Stimulated activated CD4-positive, alpha-beta T cell treated with anti-CD3 and anti-CD28 coated beads, Interleukin-1b, Interleukin-23, amount 100 ng/mL, for 48 hours (primary cell): ENCODE measurements at places on chromosomes 13 and 19.

DNA sequence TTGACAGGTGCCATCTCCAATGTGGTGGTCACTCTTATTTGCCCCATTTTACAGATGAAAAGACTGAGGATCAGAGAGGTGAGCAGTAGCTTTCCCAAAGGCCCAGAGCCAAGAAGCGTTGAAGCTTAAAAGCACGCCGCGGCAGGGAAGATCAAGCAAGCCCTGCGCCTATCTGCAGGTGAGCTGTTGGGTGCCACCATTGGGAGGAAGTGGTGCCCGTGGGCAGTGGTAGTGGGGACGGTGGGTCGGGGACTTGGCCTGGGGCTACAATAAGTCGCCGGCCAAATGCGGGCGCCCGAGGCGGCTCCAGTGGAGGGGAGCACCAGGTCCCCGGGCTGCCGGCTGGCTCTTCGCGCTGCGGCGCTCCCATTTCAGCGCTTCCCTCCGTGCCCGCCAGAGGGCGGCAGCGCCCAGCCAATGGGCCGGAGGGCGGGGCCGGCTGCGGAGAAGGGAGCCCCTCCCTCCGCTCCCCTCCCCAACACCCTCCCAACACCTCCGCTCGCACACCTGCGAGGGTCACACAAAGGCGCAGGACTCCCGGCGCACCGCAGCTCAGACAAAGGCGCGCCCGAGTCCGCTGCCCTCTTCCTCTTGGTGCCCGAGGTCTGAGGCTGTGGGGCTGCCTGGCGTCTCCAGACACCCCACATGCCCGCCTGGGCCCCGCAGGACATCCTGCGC, 744 bp upstream of the POU2F2 start:
- DNase-seq, result peak; percentile 79

DNA sequence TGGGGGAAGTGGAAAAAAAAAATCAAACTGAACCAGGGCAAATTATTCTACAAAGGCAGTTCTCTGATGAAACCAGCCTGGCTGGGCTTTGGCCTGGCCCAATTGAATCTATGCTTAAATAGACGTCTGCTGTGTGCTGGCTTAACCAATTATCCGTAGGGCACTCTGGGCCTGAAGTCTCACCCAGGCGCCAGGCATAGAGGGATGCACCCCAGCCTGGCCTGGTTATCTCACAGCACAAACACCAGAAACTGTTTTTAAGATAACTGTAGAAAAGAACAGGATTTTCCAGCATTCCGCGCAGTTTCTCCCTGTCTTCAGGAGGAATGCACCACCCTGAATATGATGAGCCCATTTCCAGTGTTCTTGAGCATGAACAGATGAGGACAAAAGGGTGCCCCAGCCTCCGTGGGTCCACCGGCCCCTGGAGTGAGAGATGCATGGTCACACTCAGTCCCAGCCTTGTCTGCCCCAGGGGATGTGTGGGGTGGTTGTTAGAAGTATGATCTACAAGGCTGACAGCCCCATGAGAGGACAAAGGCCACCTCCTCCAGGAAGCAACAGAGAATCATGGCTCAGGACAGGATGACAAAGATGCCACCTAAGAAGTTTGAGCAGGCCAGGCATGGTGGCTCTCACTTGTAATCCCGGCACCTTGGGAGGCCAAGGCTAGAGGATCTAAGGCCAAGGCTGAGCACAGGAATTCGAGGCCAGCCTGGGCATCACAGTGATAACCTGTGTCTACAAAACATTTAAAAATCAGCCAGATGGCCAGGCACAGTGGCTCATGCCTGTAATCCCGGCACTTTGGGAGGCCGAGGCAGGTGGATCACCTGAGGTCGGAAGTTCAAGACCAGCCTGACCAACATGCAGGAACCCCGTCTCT, 50.2 kb downstream of the PEPD start:
- DNase-seq, result no peak

DNA sequence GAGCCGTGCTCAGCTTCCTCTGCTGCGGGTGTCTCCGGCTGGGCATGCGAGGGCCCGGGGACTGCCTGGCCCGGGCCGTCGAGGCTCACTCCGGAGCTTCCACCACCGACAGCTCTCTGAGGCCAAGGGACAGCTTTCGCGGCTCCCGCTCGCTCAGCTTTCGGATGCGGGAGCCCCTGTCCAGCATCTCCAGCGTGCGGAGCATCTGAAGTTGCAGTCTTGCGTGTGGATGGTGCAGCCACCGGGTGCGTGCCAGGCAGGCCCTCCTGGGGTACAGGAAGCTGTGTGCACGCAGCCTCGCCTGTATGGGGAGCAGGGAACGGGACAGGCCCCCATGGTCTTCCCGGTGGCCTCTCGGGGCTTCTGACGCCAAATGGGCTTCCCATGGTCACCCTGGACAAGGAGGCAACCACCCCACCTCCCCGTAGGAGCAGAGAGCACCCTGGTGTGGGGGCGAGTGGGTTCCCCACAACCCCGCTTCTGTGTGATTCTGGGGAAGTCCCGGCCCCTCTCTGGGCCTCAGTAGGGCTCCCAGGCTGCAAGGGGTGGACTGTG, 1.2 kb downstream of the S1PR4 start:
- DNase-seq, result peak; percentile 49

GRCh38 chr19:28878862-28879566, 333.9 kb downstream of the UQCRFS1 start:
- DNase-seq, result peak; percentile 60

DNA sequence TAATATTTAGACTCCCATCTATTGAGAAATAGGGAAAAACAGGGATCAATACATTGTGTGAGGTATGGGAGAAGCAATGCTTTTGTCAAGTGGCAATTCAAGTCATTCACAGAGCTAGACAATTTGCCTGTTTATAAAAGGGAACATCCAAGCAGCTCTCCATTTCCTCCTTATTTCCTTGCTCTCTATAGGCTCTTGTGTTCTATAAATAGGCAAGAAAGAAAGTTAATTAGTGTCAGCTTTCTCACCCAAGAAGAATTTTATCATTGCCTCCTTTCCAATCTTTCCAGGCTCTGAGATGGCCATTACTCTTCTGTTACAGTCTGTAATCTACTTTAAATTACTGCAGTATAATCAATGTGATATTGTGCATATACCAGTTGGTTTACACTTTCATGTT, 199.9 kb downstream of the LHFPL6 start:
- DNase-seq, result no peak

GRCh38 chr13:103961784-103962183, 895.6 kb upstream of the SLC10A2 start:
- no peak for DNase-seq

GRCh38 chr13:91304741-91305140, 42.7 kb upstream of the MIR17HG start:
- DNase-seq, result no peak

DNA sequence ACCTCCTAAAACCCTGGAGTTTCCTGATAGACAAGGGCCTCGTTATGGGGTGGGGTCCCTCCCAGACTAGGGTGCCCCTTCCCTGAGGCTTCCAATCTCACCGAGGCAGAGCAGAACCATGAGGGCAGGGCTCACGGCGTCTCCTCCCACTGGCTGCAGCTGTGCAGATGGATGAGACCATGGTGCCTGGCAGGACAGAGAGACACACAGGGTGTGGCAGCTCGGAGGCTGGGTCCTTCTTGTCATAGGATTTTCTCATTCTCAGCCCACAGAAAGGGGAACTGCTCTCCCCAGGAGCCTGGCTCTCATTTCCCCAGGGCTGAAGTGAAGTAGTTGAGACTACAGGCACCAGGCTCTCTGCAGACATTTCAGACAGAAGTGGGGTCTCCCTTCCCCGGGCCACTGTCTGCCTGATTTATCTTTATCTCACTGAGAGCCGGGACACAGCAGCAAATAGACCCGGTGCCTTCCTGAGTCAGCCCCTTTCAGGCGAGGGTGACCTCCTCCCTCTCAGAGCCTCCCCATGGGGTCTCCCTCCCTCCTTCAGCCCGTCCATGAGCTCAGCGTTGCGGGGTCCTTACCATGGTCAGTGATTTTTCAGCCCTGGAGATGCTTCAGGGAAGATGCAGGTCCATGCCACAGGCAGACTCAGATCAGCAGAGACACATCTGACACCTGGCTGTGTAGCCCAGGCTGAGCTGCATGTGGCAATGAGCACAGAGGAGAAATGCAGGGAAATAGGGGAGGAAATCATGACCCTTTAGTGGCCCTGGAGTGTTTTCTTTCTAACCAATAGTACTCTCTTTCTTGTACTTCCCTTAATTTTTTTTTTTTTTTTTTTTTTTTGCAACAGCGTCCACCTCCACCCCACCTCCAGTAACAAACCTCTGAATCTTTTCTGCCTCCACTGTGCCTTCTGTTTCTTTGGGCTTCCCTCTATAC, at the start of gene LILRA5:
TSS of gene LILRA5 (minus strand) at position 731 of the 942 bp plus-strand sequence. CDS start at position 584, 147 bp downstream.
- DNase-seq, result no peak

- no peak for DNase-seq
Observed at GRCh38 chr13:110055089-110055488, 251.9 kb downstream of the COL4A1 start.

GRCh38 chr13:27264181-27264580, 6.4 kb upstream of the RASL11A start:
- DNase-seq, result no peak

GRCh38 chr13:69579351-69579750, 528.3 kb upstream of the ATXN8OS start:
- DNase-seq, result no peak

- no peak for DNase-seq
Observed at GRCh38 chr13:60689076-60689475, 292.1 kb downstream of the TDRD3 start.

- DNase-seq, result no peak
Observed at GRCh38 chr19:48719263-48720171, at the start of gene MAMSTR. Gene MAMSTR, minus strand, starts transcription at chr19:48719725. Its CDS starts 694 bp downstream, at chr19:48719031.

DNA sequence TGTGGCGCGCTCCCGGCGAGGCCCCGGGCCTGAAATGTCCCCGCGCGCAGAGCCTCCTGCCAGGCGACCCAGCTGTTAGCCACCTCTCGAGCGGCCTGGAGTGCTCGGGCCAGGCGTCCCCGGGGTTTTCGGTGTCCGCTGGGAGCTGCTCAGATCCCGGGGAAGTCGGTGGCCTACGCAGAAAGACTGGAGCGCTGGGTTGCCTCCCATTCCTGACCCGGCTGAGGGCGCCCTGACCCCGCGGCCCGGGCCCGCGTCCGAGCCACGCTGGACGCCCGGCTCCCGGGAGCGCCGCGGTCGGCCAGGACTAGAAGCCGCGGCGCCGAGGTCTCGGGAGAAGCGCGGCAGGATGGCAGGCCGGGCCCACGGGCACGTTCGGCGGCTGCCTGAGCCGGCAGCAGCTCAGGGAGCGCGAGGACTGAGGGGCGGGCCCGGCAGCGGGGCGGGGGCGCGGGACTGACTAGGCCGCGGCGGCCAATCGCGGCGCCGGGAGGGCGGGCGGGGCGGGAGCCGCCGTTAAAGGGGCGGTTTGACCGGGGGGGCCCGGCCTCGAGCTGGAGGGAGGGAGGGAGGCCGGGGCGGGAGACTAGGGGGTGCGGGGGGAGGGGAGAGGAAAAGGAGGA, 1.3 kb upstream of the ZIC2 start:
- DNase-seq, result peak; percentile 61

DNA sequence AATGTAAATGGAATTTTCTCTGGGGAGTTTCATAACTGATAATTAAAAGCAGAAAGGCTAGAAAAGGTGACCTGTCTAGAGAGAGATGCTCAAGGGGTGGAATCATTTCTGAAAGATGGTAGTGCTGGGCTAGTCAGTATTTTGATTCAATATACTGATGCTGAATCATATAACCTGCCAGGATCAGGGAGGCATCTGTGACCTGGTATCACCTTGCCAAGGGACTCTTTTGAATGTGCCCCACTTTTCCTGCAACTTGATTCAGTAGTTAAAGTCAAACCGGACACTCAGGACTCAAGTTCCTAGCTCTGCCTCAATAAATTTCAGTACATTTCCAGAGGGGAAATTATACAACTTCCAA, 15.8 kb downstream of the LCP1 start:
- DNase-seq, result no peak

- DNase-seq, result peak; percentile 77
Observed at GRCh38 chr19:50050406-50051227, 24.8 kb downstream of the ZNF473 start.

DNA sequence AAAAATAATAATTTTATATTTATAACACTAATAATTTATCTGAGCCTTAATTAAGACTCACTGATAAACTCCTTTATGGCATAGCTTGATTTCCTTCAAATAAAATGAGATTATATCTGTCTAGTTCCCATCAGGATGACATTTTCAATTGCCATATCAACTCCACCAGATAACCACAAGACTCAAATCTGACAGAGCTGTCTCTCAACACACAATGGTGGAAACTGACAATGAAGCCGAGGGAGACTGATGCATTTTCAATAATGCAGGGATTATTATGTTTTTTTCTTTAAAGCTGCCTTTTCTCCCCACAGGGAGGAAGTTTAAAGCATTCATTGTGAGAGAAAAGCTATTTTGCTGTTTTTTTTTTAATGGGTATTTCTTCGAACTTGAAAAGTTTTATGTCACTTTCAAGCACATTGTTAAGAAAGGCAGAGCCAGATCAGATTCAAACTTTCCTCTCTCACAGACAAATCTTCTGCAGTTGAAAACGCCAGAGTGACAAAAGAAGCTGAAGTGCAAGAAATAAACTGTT, 1326.9 kb upstream of the MIR17HG start:
- no peak for DNase-seq

GRCh38 chr13:36125841-36126240, 5.3 kb downstream of the DCLK1 start:
- DNase-seq, result no peak

DNA sequence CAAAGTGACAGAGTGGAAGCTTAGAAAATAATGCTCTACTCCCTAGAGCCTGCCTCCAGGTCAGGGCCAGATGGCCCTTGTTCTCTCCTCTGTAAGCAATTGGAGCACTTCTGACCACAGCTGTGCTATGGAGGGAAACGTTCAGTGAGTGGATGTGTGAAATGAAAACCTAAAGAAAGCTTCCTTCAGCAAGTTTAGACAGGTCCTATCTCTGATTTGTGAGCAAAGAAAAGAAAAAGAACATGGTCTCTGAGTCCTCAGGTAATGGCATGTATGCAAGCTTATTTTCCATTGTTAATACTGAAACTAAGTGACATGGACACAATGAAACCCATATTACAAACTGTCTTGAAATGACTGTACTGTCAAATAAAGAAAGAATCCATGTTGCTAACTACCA, 1486.8 kb downstream of the EFNB2 start:
- DNase-seq, result no peak

- DNase-seq, result no peak
Observed at GRCh38 chr19:48613024-48613851, 1.6 kb downstream of the FAM83E start.

GRCh38 chr13:111488486-111489132, 168.2 kb downstream of the TEX29 start:
- no peak for DNase-seq

GRCh38 chr13:32443111-32443510, 15.2 kb upstream of the N4BP2L1 start:
- DNase-seq, result peak; percentile 10

GRCh38 chr13:73958657-73959397, 175.4 kb downstream of the KLF12 start:
- DNase-seq, result no peak

DNA sequence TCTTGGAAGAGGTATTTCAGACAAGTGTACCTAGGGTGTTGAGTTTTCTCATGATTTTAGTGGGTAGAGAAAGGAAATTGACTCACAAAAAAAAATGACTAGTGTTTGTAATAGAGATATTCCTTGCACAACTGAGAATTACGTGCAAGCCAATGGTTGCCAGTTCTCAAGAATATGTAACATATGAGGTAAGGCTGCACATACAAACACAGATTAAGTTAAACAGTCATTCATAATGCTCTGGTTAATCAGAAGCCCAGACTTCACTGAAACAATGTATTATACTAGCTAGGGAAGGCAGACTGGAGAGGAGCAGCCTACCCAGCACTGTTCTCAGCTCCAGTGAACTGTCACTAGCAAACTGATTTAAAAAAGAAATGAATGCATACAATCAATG, 418.3 kb downstream of the DIAPH3 start:
- no peak for DNase-seq

GRCh38 chr19:29277102-29277501, 64.2 kb upstream of the UQCRFS1 start:
- peak; percentile 43 for DNase-seq

GRCh38 chr19:17104679-17105078, 29.1 kb downstream of the MYO9B start:
- no peak for DNase-seq
